ENCODE measurements at places on chromosomes 12 and 14.
A peak's percentile ranks its signal among the peaks of the same experiment; 100 is the strongest.

DNA sequence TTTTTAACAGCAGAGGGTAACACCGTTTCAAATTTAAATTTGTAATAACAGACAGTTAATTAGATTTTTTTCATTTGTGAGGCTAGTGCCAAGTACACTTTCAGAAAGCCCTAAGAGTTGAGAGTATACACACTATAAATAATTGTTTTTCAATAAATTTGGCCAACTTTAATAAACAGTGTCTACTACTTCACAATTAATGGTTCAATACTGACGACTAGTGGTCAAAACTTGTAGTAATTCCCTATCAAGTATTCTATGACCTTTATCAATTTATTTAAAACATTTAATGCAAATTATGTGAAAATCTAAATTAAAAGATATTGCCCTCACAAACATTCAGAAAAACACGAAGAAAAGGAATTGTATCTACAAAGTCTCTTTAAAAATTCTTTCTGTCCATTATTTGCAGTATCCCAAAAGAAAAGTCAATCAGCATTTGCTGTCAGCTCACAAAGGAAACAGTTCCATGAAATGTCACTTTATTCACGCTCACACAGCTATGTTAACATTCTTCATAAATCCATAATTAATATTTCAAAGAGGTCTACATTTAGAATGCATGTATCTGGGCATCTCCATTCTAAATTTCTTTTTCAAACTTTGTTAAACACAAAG, 91.2 kb downstream of the CEP128 start:
- DNase-seq: no peak

DNA sequence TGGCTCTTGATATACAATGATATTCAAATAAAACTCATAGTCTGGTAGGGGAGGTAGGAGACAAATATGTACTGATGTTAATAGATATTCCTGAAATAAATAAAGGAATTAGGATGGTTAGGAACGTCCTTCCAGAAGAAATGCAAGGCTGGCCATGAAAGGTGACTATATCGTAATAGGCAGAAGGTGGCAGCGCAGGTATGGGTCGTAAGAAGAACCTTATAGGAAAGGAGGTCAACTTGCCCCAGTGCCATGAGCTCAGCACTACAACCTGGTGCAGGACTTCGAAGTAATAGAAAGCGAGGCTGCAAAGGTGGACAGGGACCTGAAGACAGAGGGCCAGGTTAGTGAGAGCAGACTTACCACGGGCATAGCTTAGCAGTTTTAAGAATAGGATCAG, 55.3 kb upstream of the FGD4 start:
- no peak for DNase-seq

DNA sequence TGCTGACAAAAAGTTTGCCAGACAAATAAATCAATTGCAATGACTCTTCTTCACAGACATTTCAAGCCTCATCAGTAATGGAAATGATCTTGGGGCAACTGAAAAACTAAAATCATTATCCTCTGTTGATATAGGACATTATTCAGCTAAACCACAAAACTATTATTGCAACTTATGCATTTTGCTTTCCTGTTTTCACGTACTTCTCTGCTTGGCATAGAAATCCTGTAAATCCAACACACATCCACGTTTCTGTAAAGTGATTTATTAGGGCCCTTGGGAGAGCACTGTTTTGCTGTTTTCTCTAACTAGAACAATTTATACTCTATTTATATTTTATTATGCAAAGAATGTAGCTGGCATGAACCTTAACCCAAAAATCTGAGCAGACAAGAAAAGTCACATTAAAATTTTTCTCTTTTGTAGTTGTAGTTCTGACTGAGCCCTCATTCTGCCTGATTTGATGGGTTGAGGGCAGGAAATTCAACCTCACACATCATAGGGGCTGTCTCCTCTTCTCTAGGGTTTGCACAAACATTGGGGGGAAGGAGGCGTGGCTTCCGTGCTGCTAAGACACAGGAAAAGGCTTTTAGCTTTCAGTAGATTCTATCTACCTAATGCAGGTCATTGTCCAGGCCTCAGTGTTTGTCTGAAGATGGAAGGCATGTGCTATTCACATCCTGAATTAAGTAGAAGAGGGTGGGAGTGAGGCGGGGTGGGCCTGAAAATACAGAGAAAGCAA, 11.5 kb upstream of the NUP107 start:
- DNase-seq: no peak

GRCh38 chr14:75960231-75960630, 21.6 kb downstream of the TGFB3 start:
- DNase-seq: no peak

- DNase-seq: no peak
Measured at GRCh38 chr12:98644433-98644711, 216 bp downstream of the IKBIP start.

GRCh38 chr14:28886940-28887339, 120.4 kb downstream of the FOXG1 start:
- no peak for DNase-seq

- no peak for DNase-seq
Measured at GRCh38 chr14:75340921-75341320, 62.3 kb downstream of the FOS start.

DNA sequence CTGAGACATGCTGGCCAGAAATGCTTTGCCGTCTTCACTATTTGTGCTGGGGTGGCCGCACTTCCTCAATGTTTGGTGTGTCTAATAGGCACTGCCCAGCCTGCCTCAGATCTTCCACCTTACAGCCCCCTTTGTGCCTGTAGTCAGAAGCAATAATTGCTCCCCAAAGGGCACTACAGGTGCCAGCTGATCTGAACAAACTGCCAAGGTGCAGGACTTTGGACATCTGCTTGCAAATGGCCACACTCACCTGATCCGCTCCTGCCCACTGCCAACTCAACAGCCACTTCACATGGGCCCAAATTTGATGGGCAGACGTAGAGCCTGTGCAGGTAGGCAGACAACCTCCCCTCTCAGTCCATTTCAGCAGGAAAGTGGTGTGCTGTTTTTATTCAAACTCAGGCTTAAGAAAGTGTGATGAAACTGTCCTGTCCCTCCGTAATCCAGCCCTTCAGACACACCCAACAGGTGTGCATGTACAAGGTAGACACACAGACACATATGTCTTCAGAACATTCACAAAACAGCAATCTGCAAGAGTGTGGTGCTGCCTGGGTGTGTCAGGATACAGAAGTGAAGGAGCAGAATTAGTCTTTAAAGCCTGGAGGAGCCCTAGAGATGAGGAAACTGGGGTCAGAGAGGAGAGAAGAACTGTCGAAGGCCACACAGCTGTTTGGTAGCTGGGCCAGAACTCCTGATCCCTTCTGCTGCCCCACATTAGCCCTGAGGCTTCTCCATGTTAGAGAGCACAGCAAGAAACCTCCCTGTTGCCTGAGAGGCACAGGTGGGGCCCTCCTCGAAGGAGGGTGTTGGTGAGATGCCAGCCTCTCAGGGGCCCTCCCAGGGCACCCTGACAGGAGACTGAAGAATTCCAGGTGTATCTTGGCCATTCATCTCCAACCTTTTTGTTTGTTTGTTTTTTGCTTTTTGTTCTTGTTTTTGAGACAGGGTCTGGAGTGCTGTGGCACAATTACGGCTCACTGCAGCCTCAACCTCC, 4.4 kb upstream of the KRT75 start:
- no peak for DNase-seq

DNA sequence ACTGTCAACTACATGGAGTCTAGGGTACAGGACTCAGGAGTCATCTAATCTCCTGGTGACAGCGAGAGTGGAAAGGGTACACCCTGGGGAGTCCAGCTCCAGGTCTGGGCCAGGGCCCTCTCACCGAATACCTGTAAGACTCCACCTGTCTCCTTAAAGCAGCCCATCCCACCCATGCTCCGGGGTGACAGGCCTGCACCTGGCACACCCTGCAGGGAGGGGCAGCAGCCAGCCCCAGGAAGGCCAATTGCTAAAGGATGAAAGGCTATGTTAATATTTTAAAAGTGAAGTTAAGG, 45.5 kb downstream of the STX2 start:
- no peak for DNase-seq

DNA sequence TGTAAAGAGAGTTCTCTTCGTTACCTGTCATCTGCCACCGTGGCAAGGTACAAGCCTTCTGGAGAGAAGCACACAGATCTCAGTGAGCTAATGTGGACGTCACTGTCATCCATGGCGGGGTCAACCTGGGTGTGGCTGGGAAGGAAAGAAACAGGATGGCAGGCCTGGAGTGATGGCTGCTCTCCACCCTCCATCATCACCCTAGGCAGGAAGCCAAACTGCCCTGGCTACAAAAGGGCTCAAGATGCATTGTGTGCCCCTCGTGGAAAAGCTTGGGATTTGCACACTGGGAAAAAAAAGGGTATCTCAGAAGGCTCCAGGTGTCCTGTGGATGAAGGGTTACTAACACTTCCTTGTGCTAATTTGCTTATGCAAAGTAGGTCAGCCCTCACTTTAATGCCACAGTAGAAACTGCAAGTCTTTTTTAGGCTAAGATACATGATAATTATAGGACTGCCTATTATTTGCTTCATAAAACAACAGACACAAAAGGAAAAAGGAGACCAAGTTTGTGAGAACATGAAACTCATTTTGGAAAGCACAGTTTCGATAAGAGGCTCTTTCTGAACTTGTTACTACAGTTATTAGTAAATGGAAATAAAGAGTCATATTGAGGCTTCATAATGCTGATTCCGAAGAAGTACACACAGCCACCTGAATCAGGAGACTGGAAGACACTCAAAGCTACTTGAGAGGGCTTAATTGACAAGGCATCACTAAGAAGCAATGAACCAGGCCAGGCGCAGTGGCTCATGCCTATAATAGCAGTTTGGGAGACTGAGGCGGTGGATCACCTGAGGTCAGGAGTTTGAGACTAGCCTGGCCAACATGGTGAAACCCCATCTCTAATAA, 18.9 kb downstream of the RFC5 start:
- peak; percentile 51 for DNase-seq

Data from DMS153 (cell line).